H1 (cell line): ENCODE measurements at places on chromosomes 3 and 15. TPM values are rescaled to one million over a fixed set of nuclear protein-coding genes. Genes with fewer than 3 reads are reported as not detected.

Gene TMIE
- 0.45 and 0.64 TPM in 2 replicates for polyA plus RNA-seq

Gene HHLA2
- polyA plus RNA-seq = not detected in 2 replicates

Gene RETNLB
- not detected in 2 replicates for polyA plus RNA-seq

Gene IMPG2
- 0.02 and 0.03 TPM in 2 replicates for polyA plus RNA-seq

Gene TRH
- polyA plus RNA-seq = 0.03 TPM in 1 of 2 replicates, not detected in the other
